Stimulated activated CD8-positive, alpha-beta memory T cell treated with anti-CD3 and anti-CD28 coated beads, Interleukin-2, amount 100 ng/mL, for 1 hour (primary cell): ENCODE measurements at places on chromosomes 3 and 15.

DNA sequence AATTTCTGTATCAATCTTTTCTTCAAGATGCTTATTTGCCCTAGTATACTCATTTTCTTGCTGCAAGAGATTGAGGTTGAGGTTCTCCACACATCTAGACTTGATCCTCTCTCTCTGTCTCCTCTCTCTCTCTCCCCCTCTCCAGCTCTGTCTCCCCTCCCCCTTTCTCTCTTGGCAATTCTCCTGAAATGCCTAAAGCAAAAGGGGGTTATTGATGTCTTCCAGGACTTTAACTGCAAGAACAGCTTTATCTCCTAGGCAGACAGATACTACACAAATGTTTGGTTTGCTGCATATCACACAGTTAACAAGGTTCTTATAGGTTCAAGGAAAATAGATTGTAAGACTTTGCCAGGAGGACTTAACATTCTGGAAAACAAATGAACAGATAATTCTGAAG is 52.1 kb downstream of the TMEM212 start:
- no peak for DNase-seq

GRCh38 chr15:20658024-20658423 is 116.4 kb upstream of the GOLGA6L6 start:
- no peak for DNase-seq

DNA sequence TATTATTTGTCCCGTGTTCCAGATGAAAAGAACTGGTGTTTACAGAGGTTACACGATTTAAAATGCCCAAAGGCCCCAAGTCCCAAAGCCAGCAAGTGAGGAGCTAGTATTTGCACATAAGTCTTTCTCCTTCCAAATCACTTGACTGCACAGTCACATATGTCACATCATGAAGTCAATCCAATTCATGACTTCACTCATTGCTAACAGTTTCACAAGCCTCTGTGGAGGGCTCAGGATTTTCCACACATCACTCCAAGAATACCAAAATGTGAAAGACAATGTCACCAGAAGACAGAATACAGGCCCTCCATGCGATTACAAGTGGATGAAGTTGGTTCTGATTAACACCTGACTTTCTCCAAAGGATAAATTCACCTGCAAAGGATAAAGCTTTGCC is 283.1 kb upstream of the UBE2E2 start:
- DNase-seq, result no peak

DNA sequence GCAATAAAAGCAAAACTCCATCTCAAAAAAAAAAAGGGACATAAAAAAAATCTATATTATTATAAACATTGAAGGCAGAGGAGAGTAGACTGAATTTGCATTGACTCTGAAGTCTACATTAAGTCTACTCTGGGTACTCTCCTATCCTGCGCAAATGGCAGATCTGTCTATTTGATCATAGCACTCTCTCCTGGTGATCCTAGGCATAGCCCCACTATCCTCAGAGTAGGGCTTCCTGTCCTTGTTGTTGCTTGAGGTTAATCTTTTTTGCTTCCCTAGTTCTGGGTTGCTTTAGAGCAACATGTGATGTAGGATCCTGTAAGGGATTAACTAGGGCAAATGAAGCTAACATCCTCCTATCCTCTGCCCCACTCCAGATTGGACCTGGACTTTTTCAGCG is 82.1 kb upstream of the LRRFIP2 start:
- no peak for DNase-seq

DNA sequence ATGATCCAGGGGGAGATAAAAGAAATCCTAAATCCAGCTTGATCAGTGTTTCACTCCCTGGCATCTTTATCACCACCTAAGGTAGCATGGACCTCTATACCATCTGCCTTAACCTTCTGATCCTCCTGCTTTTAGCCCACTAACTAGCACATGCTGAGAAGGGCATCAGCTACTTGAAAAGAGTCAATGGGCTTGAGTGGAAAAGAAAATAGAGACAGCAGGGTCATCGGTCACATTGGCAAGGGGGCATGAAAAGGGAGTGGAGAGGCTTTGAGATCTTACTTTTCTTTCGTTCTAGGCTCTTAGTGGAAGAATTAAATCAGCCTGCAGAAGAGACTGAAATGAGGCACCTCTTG is 239 bp upstream of the ZFYVE19 start:
- no peak for DNase-seq

DNA sequence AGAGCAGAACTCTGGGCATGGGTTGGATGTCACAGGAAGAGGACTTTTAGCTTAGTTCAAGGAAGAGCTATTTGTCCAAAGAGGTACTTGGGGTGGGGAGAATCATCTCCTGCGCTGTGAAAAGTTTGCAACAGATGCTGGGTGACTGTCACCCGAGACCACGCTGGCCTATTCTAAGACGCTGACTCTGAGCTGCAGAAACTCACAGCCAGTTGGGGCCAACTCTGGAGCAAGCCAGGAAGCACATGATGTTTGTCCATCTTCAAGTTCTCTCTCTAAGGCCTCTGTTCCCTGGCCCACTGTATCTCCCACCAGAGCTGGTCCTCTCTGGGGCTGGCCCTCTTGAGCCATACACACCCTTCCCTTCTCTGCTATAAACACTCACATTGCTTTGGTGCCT is 17.9 kb upstream of the CDCP1 start:
- DNase-seq, result no peak

GRCh38 chr15:72722071-72722696 is 36.2 kb downstream of the BBS4 start:
- DNase-seq, result peak; percentile 57

GRCh38 chr3:6860149-6860953 is 564 bp upstream of the GRM7 start:
- no peak for DNase-seq

GRCh38 chr15:35507932-35508638 is 37.9 kb downstream of the DPH6 start:
- no peak for DNase-seq

DNA sequence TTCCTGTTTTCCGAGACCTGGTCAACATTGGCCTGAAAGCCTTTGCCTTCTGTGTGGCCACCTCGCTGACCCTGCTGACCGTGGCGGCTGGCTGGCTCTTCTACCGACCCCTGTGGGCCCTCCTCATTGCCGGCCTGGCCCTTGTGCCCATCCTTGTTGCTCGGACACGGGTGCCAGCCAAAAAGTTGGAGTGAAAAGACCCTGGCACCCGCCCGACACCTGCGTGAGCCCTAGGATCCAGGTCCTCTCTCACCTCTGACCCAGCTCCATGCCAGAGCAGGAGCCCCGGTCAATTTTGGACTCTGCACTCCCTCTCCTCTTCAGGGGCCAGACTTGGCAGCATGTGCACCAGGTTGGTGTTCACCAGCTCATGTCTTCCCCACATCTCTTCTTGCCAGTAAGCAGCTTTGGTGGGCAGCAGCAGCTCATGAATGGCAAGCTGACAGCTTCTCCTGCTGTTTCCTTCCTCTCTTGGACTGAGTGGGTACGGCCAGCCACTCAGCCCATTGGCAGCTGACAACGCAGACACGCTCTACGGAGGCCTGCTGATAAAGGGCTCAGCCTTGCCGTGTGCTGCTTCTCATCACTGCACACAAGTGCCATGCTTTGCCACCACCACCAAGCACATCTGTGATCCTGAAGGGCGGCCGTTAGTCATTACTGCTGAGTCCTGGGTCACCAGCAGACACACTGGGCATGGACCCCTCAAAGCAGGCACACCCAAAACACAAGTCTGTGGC is 16.9 kb downstream of the TMEM43 start:
- DNase-seq, result no peak

DNA sequence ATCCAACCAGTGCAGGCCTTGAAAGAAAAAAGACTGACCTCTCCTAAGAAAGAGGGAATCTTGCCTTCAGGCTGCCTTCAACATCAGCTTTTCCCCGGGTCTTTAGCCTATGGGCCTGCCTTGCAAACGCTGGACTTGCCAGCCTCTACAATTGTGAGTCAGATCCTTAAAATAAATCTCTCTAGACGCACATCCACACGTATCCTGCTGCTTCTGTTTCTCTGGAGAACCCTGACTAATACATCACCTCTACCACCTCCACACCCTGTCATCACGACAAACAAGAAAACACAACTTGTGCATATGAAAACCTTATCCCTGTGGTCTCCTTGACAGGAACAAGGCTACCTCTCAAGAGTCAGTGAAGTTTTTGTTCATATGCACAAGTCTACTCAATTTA is 11.8 kb downstream of the CYFIP1 start:
- DNase-seq, result no peak

- DNase-seq, result no peak
These were observed 153.2 kb upstream of the NR2E3 start for GRCh38 chr15:71657141-71657540.

DNA sequence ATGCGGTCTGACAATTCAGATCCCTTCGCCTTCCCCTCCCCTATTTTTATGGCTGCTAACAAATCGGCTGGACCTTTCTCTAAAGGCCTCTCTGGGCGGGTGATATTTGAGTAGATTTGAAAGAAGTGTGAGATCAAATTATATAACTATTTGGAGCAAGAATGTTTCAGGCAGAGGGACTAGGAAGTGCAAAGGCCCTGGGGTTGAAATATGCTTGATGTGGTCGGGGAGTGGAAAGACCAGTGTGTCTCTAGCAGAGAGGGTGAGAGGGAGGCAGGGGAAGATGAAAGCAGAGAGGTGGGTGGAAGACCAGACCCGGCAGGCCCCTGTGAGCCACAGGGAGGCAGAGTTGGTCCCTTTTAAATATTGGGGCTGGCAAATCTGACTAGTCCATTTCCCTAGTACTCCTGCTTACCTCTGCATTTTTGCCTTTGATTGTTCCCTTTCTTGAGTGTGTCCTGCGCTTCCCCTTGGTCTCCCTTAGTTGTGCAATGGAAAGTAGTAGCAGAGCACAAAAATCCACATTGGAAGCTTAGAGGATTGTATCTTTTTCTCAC is 32.3 kb downstream of the SLCO3A1 start:
- DNase-seq, result no peak

DNA sequence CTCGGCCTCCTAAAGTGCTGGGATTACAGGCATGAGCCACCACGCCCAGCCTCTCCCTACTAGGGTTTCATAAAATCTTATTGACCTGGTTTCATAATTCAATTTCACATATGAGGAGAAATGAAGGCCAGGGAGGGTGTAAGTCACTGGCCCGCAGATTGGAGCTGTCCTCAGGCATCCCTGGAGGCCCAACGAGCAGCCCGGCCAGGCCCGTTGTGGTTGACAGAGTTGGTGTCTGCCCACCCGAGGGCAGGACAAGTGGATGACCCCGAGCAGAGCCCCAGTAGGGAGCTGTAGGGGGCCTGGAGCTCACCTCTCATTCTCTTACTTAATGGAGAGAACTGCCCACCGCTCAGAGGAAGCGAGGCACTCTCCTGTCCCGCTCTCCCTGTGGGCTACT is 78.9 kb downstream of the CPN2 start:
- DNase-seq, result no peak

DNA sequence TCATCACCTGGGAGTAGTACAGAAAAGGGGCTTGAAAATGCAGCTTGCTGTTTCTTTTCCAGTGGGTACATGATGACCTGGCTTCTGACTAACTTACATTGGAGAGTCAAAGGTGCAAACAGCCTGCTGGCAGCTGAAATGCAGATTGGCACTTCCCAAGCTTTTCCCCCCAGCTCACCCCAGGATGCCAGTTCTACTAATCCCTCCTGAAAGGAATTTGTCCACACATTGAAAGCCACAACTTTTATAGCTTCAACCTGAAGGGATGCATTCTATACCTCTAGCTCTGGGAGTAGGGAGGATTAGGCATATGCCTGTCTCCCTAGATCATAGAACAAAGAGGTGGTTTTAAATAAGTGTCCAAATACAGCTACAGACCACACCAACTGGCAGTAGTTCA is 281.7 kb downstream of the EFHB start:
- no peak for DNase-seq

GRCh38 chr3:155934230-155934629 is 63.8 kb downstream of the GMPS start:
- DNase-seq, result no peak

DNA sequence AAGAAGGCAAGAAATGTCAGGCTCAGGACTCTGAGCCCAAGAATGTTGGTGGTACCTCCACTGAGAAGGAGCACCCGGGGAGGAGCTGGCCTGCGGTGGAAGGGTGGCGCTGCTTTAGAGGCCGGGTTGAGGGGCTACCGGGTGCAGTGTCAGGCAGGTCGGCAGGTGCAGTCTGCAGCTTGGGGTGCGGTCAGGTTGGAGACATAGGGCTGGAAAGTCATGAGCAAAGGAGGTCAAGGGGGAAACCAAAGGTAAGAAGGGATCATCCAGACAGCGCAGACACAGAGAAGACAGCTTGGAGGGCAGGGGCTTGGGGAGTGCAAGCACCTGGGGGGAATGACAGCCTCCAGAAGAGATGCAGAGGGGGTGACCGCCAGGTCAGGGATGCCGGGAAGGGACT is 274.4 kb upstream of the LYSMD4 start:
- no peak for DNase-seq

DNA sequence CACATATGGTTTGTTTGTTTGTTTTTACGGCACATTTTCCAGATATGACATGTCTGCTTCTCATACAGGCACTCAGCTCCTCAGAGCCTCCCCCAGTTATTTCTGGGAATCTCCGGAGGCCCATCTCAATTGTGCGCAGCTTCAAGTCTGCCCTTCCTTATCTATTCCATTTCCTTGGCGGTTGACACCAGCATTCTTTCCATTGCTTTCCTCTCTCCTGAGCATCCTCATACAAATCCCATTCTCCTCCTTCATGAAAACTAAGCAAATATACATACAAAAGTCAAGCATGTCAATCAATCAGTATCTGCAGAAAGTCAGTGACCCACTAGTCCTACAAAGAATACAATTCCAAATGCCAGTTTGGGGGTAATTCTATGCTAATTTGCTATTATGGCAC is 166.7 kb downstream of the SQOR start:
- no peak for DNase-seq

- no peak for DNase-seq
These were observed 235.2 kb downstream of the GREM1 start for GRCh38 chr15:32952901-32953532.

DNA sequence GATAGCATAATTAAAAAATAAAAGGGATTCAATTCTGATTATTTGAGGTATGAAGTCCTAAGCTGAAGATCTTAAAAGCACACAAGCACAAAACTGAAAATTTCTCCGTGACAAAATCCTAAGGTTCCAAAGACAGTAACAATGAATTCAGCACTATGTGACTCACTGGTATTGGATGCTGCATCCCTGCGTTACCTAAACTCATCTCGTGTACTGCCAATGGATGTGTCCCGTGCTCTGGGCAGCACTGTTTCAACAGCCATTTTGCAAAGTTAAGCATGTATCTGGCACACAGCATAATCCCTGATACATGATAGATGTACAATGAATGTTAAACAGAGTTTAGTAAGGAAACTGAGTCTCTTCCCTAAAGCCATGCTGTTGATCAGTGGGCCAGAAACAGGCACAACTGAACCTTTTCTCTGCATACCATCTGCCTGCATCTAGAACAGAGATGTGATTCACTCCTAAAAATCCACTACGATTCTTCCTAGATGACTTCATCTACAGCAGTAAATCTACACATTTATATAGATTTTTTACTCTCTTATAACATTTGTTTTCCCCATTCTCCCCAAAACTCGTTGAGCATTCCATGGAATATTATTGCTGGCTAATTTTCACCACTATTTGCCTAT is 14.3 kb downstream of the SUCLG2 start:
- no peak for DNase-seq

DNA sequence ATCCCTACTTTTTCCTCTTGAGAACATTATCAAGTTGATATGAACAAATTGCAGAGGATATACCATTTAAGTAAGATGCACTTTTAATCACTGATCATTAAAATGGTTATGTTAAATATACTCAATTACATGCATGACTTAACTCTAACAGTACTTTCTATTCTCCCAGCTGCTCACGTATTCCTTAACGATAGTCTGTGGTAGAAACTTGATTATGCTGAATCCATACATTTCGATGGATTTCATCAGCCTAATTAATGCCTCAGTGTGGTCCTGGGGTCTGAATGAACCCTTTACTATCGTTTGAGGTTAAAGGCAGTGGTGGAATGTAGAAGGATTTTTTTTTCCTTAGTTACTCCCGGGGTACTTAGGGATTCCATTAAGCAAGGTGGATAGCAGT is 18.6 kb downstream of the SOX2 start:
- no peak for DNase-seq
